ENCODE measurements at places on chromosomes 16 and 17.

DNA sequence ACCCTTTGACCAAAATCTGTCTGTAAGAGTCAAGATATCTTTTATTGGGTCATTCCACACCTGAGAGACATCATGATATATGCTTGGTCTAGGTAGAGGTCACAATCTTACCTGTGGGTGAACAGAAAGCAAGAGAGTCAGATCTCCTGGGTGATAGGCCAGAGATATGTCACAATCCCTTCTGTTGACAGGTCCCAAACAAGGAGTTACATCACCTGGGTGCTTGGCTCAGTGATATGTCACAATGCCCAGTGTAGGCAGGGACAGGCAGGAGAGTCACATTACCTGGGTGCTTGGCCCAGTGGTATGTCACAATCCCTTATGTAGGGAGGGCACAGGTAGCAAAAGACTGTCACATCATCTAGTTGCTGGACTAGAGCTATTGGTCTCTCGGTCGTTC, 1991.2 kb downstream of the TP53TG3F start:
- DNase-seq, result no peak

DNA sequence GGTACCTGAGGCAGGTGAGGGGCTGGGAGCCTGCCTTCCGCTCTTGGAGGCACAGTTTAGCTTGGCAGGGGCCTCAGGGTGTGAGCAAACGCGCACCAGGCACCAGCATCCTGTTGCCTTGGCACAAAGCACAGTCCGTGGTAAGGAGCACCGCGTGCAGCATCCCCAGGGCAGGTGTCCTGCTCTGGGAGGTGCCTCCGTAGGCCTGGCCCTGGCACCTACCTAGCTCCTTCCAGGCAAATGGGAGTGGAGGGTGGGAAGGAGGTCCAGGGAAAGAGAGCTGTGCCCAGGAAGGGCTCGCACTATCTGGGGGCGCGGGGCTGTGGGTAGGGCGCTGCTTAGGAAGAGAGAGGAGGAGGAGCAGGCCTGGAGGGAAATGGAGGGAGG, 3.1 kb upstream of the GSE1 start:
- no peak for DNase-seq

- DNase-seq, result no peak
Observed at GRCh38 chr17:43220511-43221125, 7.8 kb downstream of the CCDC200 start.

GRCh38 chr17:80925688-80926335, 65.8 kb upstream of the CHMP6 start:
- no peak for DNase-seq

- no peak for DNase-seq
Observed at GRCh38 chr17:36470499-36470898, 16.0 kb upstream of the ZNHIT3 start.
